ENCODE measurements at places on chromosomes 2 and 18.

- no peak for DNase-seq
Measured at GRCh38 chr2:170113168-170113894, 64.6 kb upstream of the MYO3B start.

DNA sequence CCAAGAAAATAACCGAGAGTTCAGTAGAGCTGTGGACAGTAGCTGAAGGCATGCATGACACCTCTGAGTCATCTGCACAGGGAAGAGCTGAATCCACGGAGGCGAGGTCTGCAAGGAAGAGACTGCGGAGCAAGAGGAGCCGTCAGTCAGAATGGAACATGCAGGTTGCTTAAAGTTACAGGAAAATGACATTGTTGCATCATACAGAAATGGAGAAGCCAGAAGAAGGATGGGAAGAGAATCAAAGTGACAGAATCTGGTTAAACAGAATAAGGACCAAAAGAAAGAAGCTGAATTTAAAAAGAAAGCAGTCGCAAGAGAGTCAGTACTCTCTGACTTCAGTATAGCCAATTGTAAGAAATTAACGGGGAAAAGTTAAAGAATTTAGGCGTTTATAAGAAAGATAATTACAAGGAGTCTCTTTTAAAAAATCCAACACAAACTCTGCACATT lies 533.8 kb downstream of the ADCYAP1 start:
- DNase-seq, result no peak

- no peak for DNase-seq
Measured at GRCh38 chr2:197215748-197216360, 94.7 kb downstream of the ANKRD44 start.

DNA sequence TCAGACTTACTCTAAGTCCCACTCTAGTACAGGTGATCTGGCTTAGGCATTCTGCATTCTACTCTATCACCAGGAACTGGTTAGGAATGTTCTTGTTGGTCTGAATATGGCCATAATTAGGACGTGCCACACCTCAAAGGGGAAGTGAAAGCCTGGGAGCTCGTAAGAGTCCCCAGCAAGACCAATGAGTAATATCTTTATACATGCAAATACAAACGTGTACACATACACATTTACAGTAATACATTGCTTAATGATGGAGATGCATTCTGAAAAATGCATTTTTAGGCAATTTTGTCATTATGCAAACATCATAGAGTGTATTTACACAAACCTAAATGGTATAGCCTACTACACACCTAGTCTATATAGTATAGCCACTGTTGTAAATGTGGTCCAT lies 19.5 kb upstream of the ERCC3 start:
- no peak for DNase-seq

DNA sequence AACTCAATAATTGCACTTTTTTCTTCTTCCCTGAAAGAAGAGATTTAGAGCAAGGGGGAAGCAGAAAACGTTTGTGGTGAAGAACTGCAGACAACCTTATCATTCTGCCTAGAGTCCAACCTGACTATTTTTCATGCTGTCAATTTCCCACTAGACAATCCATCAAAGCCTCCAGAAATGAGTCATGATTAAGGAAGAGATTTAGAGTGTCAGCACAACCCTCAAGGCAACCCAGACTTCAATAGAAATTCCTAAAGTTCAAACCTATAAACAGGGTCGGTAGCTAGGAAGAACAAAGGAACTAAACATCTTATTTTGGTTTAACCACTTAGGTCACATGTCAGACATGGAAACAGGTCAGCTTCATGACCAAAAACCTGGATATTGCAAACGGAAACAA lies 86.9 kb downstream of the SLC25A12 start:
- DNase-seq, result no peak

GRCh38 chr2:180823546-180824141 lies 156.8 kb upstream of the UBE2E3 start:
- no peak for DNase-seq

DNA sequence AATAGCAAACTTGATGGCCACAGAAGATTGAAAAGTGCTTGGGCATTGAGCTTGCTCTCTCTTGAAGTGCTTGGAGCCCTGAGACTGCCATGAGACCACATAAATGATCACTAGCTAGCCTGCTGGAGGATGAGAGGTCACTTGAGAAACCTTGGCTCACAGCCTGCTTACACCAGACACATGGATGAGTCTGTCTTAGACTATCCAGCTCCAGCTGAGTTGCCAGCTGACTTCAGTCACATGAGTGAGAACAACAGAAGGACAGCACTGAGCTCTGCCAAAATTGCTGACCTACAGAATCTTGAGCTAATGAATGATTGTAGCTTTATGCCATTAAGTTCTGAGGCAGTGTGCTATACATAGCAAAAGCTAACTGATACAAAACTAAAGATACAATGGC lies 18.1 kb downstream of the NABP1 start:
- DNase-seq, result no peak

- DNase-seq, result no peak
Measured at GRCh38 chr2:207255565-207256470, 90.1 kb upstream of the KLF7 start.

DNA sequence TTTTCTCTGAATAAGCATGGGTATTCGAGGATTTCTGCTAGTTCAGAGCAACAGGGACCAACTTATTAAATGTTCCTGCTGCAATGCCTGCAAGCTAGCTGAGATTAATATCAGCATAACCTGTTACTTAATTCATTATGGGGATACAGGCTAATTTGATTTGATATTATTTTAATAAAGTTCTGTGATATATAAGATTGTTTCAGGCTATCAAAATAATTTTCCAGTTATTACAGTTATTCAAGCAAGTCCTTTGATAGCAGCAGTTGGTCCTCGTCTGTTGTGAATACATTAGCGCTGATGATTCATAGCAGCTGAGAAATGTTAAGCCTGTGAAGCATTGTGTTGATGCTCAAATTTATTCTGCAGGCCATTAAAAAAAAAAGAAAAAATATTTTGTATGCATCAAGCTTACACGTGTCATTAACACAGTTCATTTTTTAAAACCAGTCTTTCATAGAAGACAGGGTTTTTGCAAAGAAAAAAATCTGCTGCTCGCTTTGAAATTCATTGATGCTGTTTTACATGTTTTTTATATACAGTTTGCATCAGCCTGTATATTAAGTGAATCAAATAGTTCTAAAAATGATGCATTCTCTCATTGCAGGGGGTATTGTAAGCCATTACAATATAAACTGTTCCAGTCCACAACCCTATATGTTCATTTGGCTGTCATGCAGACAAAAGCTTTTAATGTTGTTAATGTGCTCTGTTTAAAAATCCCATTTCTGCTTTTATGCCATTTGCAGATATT lies 482.5 kb downstream of the BCL11A start:
- DNase-seq, result no peak

DNA sequence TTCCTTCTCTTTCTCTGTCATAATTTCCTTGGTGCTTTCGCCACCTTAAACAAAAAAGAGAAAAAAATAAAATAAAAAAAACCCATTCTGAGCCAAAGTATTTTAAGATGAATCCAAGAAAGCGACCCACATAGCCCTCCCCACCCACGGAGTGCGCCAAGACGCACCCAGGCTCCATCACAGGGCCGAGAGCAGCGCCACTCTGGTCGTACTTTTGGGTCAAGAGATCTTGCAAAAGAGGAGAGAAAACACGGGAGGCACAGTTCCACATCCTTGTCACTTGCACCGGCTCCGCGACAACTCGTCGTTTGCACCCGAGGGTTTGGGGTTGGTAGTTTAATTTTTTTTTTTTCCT lies 1.8 kb upstream of the SP9 start:
- DNase-seq, result no peak

Data from stimulated activated CD4-positive, alpha-beta T cell treated with anti-CD3 and anti-CD28 coated beads, TNF-alpha, amount 100 ng/mL, for 1 hour (primary cell).